ENCODE measurements at places on chromosomes 11 and 22. TPM values are rescaled to one million over a fixed set of nuclear protein-coding genes. Genes with fewer than 3 reads are reported as not detected.

Gene CRYBB2
- 0.23 TPM for total RNA-seq

Gene IFITM10
- 1.0 TPM for total RNA-seq

Gene TXN2
- total RNA-seq, result 66.2 TPM

Gene SWAP70
- total RNA-seq, result 31.3 TPM

Gene UCP3
- total RNA-seq, result 1.7 TPM

Gene MUC2
- total RNA-seq, result 0.21 TPM

Gene SYCE3
- total RNA-seq, result 0.46 TPM

Gene POU2AF2
- total RNA-seq, result not detected

Gene GAL3ST3
- not detected for total RNA-seq

Gene PGA4
- not detected for total RNA-seq

Gene OR51E1
- not detected for total RNA-seq

Gene APOA1
- 0.23 TPM for total RNA-seq

Gene SEZ6L
- total RNA-seq, result not detected

Gene FGF19
- total RNA-seq, result 0.03 TPM

Gene VWCE
- total RNA-seq, result 0.78 TPM

Gene CNTF
- 1.5 TPM for total RNA-seq

Gene FOLR2
- not detected for total RNA-seq

Gene APIP
- total RNA-seq, result 23.3 TPM

Gene TMPRSS4
- total RNA-seq, result not detected

Gene LGALS12
- total RNA-seq, result not detected

Gene PHF21B
- 0.89 TPM for total RNA-seq

Gene ESAM
- total RNA-seq, result 12.4 TPM

Gene FIBIN
- total RNA-seq, result not detected

Gene OR8A1
- total RNA-seq, result not detected

Gene BIK
- 1.0 TPM for total RNA-seq

Gene OR51I1
- total RNA-seq, result not detected

Gene PKDREJ
- total RNA-seq, result not detected

Gene TECTA
- total RNA-seq, result 0.13 TPM

Gene PDGFD
- total RNA-seq, result 8.6 TPM

Gene SULT4A1
- not detected for total RNA-seq

Gene SCN4B
- not detected for total RNA-seq

Gene SCGB1C1
- not detected for total RNA-seq

Gene TSPAN32
- total RNA-seq, result not detected

Gene MMP3
- total RNA-seq, result 0.24 TPM

Gene OR52N1
- not detected for total RNA-seq

Gene TMEM184B
- total RNA-seq, result 38.5 TPM

Gene ST13
- total RNA-seq, result 177 TPM

Gene CCDC15
- total RNA-seq, result 0.61 TPM

Gene TSSK2
- total RNA-seq, result not detected

Gene PLA2G6
- 4.4 TPM for total RNA-seq

Gene CCDC89
- total RNA-seq, result not detected

Gene F2
- total RNA-seq, result 2.1 TPM

Gene UQCR10
- total RNA-seq, result 112 TPM

Gene PHLDB1
- total RNA-seq, result 10.1 TPM

Gene YPEL1
- total RNA-seq, result 0.67 TPM

Gene OR51A7
- not detected for total RNA-seq

Gene CYTH4
- 0.82 TPM for total RNA-seq

Gene APOBEC3C
- 25.6 TPM for total RNA-seq

Gene C22orf42
- not detected for total RNA-seq

Gene COMT
- 155 TPM for total RNA-seq
